ENCODE measurements at places on chromosomes 5 and 9. TPM values are rescaled to one million over a fixed set of nuclear protein-coding genes. Genes with fewer than 3 reads are reported as not detected.

The C9orf85 gene
- total RNA-seq = 8.2 TPM

The ROPN1L gene
- total RNA-seq = not detected

The ARHGAP26 gene
- 30.5 TPM for total RNA-seq

The SH3TC2 gene
- not detected for total RNA-seq

The TLE1 gene
- 1.8 TPM for total RNA-seq

The TMC1 gene
- not detected for total RNA-seq

The HEMGN gene
- 1.9 TPM for total RNA-seq

The PCDHA1 gene
- total RNA-seq = not detected

The NEUROG1 gene
- total RNA-seq = not detected
